ENCODE measurements at places on chromosomes 6 and 20.
A peak's percentile ranks its signal among the peaks of the same experiment; 100 is the strongest.

- DNase-seq: peak; percentile 6
These were observed 163.1 kb downstream of the SOD2 start for GRCh38 chr6:159529934-159530333.

DNA sequence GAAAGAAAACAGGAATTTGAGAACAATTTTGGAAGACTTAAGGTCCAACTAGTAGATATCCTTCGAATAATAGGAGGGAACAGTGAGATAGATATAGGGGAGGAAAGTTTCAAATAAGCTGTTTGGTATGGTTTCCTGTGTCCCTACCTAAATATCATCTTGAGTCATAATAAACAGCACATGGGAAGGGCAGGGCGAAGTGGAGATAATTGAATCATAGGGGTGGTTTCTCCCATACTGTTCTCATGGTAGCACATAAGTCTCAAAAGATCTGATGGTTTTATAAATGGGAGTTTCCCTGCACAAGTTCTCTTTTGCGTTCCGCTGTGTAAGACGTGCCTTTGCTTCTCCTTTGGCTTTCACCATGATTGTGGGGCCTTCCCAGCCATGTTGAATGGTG is 39.5 kb upstream of the ENPP5 start:
- peak; percentile 54 for DNase-seq

GRCh38 chr6:37552267-37552666 is 52.6 kb upstream of the CCDC167 start:
- DNase-seq: no peak

- DNase-seq: no peak
These were observed 105.5 kb downstream of the PDSS2 start for GRCh38 chr6:107353773-107354382.

DNA sequence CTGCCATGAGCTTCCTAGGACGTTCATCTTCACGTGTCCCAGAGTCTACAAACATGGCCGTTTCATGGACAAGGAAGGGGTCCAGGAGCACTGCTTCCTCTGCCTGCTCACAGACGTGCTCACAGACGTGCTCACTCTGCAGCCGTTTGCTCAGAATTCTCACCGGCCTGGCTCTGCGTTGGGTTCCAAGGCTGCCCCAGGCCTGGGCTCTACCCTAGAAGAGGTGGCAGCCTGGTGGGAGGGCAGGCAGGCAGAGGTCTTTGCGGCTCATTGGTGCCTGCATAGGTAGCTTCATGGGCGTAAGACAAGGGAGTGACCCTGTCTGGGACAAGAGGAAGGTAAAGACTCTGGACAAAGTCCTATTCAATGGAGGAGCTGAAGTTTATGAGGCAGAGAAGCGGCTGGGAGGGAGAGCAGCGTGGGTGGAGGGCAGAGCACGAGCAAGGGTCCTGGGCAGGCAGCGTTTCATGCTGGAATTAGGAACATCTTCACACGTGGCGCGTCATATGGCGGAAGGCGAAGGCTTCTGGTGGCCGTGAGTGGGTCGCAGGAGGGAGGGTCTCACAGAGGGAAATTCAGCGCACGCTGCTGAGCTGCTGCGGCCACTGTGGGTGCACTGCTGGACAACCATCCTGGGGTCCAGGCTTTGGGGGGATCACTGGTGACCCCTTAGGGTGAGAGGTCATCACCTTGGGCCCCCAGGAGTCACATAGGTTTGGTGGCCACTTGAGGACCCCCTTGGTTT is 138.2 kb downstream of the PHACTR3 start:
- no peak for DNase-seq

DNA sequence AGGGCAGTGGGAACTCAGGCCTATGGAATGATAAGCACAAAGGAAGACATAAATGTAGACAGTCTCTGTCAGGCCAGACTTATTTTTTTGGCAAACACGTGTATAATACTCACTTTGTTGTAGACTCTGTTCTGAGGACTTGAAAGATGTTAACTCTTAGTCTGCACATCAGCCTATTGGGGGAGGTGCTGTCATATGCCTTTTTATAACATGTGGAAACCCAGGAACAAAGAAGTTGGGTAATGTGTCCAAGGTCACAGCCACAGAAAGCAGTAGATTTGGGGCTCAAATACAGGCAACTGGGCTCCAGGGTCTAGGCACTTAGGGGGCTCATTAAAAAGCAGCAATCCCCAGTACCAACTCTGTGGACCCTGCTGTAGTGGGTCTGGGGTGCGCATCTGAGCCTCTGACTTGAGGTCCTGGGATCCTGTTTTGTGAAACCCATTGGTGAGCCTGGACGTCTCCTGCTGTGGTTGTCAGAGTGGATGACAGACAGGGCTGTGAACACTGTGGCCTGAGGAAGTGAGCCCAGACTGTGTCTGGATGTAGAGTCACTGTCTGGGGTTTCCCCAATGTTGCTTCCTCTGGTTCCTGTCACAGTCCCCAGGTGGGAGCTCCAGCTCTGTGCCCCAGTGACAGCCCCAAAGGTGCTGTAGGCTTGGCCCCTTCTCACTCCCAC is 50.0 kb downstream of the CDH26 start:
- no peak for DNase-seq

DNA sequence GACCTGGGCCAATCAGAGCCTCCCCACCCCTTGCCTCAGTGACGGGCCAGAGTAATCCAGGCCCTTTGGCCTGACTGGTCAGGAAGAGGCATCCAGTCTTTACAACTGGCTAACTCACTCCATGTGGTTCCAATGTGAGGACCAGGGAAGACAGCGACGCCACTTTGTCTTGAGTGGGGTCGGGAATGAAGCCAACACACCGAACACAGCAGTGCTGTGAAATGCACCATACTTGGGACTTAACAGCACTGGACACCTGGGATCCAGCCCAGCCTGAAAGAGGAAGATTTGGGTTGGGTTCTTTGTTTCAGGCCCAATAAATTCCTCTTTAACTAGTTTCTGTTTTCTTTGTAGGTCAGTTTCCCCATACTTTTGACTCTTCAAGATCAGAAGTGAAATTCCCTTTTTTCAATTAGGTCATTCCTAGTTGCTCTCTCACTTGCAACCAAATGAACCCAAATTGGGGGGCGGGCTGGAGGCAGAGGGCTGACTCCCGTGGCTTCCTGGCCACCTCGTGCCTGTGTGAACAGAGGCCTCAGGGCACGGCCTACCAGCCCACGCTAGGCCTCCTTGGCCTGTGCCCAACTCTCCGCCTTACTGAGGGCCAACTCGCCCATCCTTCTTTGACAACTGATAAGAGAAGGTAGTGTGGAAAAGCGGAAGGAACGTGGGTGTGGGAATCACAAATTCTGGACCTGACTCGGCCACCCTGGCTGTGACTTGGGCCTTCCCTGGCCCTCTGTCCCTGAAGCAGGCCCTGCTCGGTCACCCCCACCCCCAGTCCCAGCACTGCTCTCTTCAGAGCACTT is 17.1 kb downstream of the SULF2 start:
- DNase-seq: no peak

- no peak for DNase-seq
These were observed 112.8 kb downstream of the HFE start for GRCh38 chr6:26199773-26200764.

GRCh38 chr6:166934174-166934573 is 22.2 kb downstream of the RNASET2 start:
- no peak for DNase-seq
